Right cardiac atrium (tissue), 5 donors: ENCODE measurements at places on chromosomes 11 and 22.

DNA sequence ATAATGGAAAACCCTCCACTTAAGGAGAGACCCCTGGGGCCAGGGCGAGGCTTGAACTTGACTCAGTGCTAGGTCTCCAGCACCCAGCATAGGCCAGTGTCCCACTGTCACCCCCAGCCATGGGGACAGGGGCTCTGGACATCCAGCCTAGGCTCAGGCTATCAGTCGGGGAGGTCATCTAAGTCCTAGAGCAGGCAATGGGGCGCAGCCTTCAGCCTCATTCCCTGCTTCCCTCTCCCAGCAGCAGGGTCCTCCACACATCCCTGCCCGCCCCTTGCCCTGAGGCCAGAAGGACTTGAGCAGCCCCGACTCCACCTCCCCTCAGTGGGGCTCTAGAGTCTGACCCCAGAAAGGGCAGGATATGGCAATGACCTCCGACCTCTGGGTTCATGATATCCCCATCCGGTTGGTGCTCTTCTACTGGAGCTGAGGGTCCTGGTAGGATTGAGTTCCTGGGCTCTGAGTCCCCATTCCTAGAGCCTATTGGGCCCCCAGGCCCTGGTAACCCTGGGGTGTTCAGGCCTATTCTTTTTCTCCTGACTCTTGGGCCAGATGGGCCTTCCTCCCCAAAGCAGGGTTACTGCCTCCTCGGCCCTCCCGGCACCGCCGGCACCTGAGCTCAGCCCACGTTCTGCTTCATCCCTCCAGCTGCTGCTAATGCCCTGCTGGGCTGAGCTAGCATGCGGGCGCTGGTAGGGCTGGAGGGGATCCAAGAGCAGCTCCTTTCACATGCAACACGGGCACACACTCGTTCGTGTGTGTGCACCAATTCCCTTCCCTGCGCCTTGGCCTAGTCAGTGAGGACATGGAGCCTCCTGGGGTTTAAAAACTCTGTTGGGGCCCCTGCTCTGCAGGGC is 4.4 kb downstream of the CST6 start:
- DNase-seq = no peak

DNA sequence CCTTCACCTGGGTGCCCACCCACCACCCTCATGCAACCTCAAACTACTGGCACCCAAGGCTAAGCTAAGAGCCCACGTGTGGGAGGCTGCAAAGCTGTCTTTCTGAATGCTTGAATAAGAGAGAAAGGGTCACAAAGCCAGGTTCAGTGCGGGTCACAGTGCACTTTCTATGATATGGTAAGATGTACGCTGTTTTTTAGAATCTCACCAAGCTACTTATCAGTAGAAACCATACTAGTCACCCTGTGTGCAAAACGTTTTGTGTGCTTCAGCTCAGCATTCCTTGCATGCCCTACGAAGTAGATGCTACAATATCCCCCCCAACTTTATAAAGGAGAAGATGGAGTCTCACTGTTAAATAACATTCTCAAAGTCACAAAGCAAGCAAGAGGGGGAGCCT is 14.9 kb downstream of the P2RX3 start:
- no peak for DNase-seq

DNA sequence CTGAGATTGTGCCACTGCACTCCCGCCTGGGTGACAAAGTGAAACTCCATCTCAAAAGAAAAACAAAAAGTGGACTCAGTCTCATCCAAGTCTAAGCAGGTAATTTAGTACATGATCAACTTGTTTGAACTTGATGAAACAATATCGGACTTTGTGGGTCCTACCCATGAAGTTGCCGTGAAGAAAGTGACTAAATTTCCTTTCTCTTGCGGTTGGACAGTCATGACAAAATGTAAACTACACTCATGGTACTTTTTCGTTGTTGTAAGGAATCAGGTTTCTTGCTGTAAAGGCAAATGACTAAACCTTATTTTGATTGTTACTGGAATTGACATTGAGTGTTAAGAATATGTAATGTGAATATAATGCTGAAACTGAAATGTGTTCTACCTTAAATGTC is 164.5 kb upstream of the PLET1 start:
- no peak for DNase-seq

GRCh38 chr22:47230251-47230650 is 467.8 kb downstream of the TBC1D22A start:
- no peak for DNase-seq

GRCh38 chr11:69151836-69152235 is 3.9 kb upstream of the SMIM38 start:
- no peak for DNase-seq

- peak; percentile 83 for DNase-seq
Observed at GRCh38 chr22:25027959-25028840, 75.7 kb downstream of the KIAA1671 start.

- no peak for DNase-seq
Observed at GRCh38 chr11:98277251-98277912, 743.4 kb upstream of the CNTN5 start.

GRCh38 chr11:119052163-119052814 is 4.7 kb downstream of the HYOU1 start:
- no peak for DNase-seq

- DNase-seq = no peak
Observed at GRCh38 chr11:23497040-23497439, 636.8 kb upstream of the CCDC179 start.

DNA sequence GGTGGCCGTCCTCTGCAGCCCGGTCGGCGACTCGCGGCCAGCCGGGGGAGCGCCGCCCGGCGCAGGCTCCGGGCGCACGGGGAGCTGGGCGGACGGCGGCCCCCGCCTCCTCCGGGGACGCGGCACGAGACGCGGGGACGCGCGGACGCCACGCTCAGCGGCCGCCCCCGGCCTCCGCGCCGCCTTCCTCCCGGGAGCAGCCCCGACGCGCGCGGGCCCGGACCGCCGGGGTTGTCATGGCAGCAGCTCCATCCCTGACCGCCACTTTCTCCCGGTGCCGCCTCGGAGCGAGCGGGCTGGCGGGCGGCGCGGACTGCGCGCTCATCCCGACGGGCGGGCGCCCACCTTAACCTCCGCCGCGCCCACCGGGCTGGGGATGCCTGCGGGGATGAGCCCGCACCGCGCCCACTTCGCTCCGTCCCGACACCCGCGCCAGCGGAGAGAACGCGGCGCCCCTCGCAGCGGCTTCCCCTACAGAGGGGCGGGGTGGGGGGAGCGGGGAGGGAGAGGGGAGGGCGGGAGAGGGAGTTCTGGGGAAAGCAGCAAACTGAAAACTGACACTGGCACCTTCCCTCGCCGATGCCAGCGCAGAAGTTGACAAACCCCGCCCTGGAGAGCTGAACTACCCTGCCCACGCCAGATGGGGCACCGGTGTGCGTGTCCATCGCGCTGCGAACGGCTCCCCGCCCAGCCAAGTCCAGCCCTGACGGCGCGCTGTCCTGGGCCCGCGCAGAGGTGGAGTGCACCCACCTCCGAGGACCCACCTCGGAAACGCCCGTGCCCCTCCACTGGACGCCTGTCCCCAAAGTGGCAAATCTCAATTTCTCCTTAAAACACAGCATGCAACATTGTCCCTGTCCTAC is 588.4 kb downstream of the OPCML start:
- DNase-seq = no peak

GRCh38 chr22:35353318-35353717 is 27.6 kb upstream of the HMOX1 start:
- peak; percentile 73 for DNase-seq

DNA sequence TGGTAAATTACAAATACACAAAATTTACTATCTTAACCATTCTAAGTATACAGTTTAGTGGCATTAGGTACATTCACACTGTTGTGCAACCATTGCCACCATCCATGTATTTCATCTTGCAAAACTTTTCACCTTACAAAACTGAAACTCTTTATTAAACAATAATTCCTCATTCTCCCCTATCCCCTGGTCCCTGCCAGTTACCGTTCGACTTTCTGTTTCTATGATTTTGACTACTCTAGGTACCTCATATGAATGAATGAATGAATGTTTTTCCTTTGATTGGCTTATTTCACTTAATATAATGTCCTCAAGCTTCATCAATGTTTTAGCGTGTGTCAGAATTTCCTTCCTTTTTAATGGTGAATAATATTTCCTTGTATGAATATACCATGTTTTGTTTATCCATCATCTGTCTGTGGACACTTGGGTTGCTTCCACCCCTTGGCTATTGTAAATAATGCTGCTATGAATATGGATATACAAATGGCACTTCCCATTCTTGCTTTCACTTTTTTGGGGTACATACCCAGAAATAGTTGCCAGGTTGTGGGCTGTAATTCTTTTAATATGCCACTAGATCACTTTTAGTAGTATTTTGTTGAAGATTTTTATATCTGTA is 93.0 kb downstream of the UVRAG start:
- DNase-seq = no peak

DNA sequence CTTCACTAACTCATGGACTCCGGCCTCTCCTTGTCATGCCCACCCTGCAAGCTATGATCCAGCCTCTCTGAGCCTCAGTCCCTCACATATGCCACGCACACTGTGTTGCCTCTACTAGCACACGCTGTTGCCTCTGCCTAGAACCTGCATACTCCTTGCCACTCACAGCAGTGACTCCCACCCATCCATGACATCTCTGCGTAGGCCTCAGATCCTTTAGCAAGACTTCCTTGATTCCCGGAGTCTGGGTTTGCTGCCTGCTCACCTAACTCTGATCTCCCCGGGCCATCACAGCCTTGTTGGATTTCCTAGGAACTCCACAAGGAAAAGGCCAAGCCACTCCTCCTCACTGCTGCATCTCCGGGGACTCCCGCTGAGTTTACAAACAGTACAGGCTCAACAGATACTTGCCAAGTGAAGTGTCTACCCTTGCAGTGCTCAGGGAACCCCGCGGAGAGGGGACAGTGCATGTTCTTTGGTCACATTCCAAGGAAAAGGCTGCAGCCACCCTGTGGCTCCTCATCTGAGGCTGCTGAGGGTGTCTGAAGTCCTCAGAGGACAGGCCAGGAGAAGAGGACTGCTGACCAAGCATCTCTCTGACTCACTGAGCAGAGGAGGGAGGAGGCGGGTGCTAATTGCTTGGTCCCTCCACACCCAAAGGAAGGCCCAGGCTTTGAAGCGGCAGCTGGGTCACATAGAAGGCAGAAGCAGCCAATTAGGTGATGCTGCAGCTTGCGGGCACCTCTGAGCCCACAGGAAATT is 42.4 kb upstream of the NAV2 start:
- no peak for DNase-seq

GRCh38 chr11:2343502-2343901 is 33.6 kb upstream of the CD81 start:
- DNase-seq = no peak

GRCh38 chr11:3865388-3866193 is 10.1 kb downstream of the STIM1 start:
- DNase-seq = no peak

GRCh38 chr11:59574467-59574866 is 41.1 kb downstream of the OSBP start:
- no peak for DNase-seq
